K562 (cell line): ENCODE measurements at places on chromosomes 12 and 14.
A peak's percentile ranks its signal among the peaks of the same experiment; 100 is the strongest.

DNA sequence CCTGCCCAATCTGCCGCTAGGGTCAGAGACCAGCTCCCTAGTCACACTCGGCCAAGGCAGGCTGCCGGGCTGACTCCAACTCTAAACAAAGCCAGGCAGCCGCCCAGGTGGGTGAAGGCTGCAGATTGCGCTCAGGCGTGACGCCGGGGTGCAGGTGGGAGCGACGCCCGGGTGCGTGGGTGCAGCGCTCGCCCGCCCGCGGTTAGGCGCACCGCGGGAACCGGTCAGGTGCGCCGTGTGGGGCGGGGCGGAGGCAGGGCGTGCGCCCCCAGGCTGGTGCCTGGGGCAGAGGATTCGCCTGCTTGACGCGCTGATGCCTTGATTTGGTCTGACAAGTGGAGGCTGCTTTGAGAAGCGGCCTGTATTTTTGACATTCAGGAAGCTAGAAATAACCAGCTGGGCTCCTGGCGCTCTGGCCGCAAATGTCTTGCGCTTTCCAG, 126.7 kb upstream of the HIF1A start:
- DNase-seq, result no peak

DNA sequence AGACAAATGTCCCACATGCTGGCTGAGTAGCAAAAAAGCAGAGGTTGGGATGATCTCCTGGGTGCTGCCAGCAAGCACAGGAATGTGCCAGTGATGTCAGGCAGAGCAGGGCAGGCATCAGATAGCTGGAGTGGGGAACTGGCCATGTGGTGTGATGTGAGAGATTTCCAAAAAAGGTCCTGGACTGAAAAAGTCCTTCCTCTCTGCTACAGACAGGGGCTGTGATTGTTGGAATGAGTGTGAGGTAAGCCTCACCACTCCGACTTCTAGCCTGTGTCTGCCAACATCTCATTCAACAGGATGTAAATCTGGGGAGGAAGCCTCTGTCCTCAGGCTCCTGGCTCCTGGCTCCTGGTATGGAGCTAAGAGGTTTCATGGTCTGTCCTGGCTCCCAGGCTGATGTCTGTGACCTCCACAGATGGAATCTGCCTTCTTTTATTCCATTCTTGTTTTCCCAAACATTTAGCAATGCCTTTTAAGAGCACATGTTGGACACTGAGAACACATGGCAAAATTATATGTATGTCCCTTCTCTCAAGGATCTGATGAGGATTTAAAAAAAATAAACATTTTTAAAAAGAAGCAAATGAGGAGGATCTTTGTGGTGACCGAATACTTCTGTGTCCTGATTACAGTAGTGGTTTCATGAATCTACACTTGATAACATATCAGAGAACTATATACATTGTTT, 50.1 kb upstream of the STK38L start:
- no peak for DNase-seq

GRCh38 chr12:113818833-113819232, 147.3 kb downstream of the RBM19 start:
- peak; percentile 48 for DNase-seq

GRCh38 chr14:104443391-104444158, 136.0 kb upstream of the C14orf180 start:
- DNase-seq, result no peak

- DNase-seq, result no peak
These were observed 65.9 kb downstream of the NOVA1 start for GRCh38 chr14:26531894-26532293.

GRCh38 chr14:106235356-106236159, 709.2 kb downstream of the TMEM121 start:
- DNase-seq, result no peak

DNA sequence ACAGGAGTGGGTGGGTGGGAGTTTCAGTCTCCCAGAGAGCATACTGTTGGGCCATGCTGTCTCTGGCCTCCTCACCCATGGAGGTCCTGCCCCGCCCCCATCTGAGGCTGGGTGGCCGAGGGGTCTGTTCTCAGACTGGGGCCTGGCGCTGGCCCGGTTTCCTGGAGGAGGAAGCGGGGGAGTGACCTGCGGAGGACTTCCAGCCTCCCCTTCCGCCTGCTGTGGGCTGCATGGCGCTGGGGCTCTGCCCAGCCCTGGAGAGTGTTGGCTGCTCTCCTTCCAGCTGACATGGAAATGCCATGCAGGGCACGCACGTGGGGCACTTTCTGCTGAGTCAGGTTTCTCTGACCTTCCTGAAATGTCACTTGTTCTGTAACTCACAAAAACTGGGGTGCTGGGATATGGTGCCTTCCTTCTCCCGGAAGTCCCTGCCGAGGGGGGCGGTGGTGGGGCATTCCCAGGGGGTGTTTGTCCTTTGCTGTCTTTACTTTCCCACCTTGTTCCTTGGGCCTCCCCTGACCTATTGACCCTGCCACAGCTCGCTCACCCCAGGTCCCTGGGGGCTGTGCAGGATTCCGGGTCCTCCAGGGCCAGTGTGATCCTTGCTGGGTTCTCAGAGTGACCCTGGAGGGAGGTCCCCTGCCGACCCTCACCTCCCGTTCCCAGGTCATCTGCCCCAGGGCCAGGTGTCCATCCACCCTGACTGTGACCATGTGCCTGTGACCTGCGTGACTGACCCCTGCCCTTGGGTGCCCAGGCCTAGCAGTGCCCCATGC, 23.6 kb downstream of the PACS2 start:
- DNase-seq, result no peak

GRCh38 chr12:120249266-120249874, 16.2 kb downstream of the PXN start:
- no peak for DNase-seq
